ENCODE measurements at places on chromosomes 5 and 9. TPM values are rescaled to one million over a fixed set of nuclear protein-coding genes. Genes with fewer than 3 reads are reported as not detected.

The NFIB gene
- 15.4 TPM for total RNA-seq

The RORB gene
- total RNA-seq = under 0.01 TPM

The GABRG2 gene
- not detected for total RNA-seq

The EDIL3 gene
- 127 TPM for total RNA-seq

The ASPN gene
- total RNA-seq = not detected

The SMIM27 gene
- total RNA-seq = 3.5 TPM

The DDX4 gene
- total RNA-seq = not detected

The SLCO6A1 gene
- total RNA-seq = not detected

The PCDHB11 gene
- 0.61 TPM for total RNA-seq

The PCDHGB7 gene
- 0.03 TPM for total RNA-seq

The NTRK2 gene
- total RNA-seq = 0.54 TPM

The FAM169A gene
- total RNA-seq = 2.0 TPM

The PCDHB14 gene
- total RNA-seq = 7.7 TPM

The FGD3 gene
- 0.96 TPM for total RNA-seq

The ELP1 gene
- total RNA-seq = 17.7 TPM

The MGAT4B gene
- 666 TPM for total RNA-seq

The PTPRD gene
- total RNA-seq = 1.1 TPM

The SEMA4D gene
- total RNA-seq = 1.7 TPM

The TLE1 gene
- total RNA-seq = 40.6 TPM

The IL5 gene
- total RNA-seq = not detected

The TXNDC8 gene
- total RNA-seq = not detected

The PCDHGC5 gene
- not detected for total RNA-seq

The TNC gene
- total RNA-seq = 3.3 TPM

The TTF1 gene
- total RNA-seq = 15.1 TPM

The SPATA31C1 gene
- not detected for total RNA-seq

The PCDHB6 gene
- total RNA-seq = not detected

The TIMD4 gene
- total RNA-seq = 0.87 TPM

The REXO4 gene
- total RNA-seq = 27.5 TPM

The SLC25A2 gene
- total RNA-seq = not detected

The SAXO1 gene
- not detected for total RNA-seq

The RANBP17 gene
- 7.5 TPM for total RNA-seq

The RNF44 gene
- 2.0 TPM for total RNA-seq

The C5orf63 gene
- not detected for total RNA-seq
